ENCODE measurements at places on chromosomes 6 and 20. TPM values are rescaled to one million over a fixed set of nuclear protein-coding genes. Genes with fewer than 3 reads are reported as not detected.

Gene ID4
- 35.2 TPM for total RNA-seq

Gene NOX3
- total RNA-seq = not detected

DNA sequence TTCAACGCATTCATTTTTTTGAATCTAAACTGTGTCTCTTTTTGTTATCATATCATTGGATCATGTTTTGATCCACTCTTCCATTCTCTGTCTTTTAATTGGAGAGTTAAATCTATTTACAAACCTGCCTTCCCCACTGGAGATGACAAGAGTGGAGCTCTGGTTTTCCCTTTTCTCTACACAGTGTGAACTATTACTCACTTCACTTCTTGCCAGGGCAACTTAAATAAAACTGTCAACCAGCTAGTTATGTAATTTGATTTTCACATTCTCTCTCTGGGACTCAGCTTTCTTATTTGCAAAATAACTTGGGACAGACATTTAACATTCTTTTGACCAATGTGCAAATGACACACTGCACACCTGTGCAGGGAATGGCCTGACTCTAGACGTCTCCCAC lies 230.8 kb upstream of the CST7 start:
- DNase-seq = no peak

DNA sequence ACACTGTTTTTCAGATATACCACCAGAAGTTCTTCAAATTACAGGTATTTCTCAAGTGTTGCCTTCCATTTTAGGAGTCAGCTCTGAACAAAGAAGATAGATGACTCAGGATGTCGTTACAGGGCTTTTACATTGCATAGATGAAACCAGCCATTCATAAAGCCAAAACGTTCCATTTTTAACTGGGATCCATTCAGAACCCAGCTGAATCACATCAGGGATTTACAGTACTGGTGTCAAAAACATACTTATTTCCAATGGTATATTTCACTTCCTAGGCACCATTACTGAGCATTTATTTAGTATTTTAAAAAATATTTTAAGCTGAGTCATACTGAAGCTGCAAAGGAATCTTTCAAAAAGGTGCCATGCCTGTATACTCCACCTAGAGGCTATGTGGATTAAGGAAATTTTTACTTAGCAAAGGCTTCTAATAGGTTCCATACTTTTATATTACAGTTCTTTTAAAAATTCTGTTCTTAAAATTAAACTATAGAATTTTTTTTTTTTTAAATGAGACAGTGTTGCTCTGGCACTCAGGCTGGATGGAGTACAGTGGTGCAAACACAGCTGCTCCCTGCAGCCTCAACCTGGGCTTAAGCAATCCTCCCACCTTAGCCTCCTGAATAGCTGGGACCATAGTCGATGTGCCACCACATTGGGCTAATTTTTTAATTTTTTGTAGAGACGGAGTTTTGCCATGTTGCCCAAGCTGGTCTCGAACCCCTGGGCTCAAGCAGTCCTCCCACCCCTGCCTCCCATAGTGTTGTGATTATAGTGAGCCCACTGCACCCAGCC lies 2.6 kb downstream of the ASF1A start:
- DNase-seq = no peak

Gene MOG
- total RNA-seq = not detected

Gene PSORS1C1
- total RNA-seq = 8.2 TPM

DNA sequence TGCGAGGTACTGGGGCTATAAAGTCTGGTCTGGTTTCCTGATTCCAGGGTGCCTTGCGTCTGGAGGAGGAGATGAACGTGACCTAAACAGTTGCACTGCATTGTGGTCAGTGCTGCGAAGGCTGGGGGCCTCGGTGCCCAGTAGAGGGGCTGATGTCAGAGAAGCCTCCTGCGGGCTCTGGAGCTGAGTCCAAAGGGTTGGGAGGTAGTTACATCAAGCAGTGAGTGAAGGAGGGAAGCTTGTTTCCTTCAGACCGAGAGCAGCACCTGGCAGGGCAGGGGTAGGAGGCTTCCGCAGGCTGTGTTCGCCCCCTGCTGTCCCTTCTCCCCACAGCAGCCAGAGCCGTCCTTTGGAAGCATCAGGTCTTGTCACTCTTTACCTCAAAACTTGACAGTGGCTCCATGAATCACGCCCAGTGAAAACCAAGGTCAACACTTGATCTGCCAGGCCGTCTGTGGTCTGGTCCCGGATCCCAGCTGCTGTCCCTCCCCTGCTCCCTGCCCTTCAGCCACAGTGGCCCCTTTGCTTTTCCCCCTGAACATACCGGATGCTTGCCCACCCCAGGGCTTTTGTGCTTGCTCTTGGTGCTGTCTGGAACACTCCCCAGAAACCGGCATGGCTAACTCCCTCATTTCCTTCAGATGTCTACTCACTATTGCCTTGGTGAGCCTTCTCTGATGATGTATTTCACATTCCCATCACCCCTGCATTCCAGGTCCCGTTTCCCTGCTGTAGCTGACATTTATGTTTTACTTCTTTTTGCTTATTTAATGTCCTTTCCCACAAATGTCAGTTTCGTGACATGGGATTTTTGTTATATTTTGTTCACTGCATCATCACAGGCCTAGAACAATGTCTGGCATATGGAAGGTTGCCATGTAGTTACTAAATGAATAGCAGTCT lies 7.0 kb downstream of the DYNLRB1 start:
- DNase-seq = no peak

GRCh38 chr6:25341923-25342619 lies 62.9 kb downstream of the CARMIL1 start:
- DNase-seq = no peak

DNA sequence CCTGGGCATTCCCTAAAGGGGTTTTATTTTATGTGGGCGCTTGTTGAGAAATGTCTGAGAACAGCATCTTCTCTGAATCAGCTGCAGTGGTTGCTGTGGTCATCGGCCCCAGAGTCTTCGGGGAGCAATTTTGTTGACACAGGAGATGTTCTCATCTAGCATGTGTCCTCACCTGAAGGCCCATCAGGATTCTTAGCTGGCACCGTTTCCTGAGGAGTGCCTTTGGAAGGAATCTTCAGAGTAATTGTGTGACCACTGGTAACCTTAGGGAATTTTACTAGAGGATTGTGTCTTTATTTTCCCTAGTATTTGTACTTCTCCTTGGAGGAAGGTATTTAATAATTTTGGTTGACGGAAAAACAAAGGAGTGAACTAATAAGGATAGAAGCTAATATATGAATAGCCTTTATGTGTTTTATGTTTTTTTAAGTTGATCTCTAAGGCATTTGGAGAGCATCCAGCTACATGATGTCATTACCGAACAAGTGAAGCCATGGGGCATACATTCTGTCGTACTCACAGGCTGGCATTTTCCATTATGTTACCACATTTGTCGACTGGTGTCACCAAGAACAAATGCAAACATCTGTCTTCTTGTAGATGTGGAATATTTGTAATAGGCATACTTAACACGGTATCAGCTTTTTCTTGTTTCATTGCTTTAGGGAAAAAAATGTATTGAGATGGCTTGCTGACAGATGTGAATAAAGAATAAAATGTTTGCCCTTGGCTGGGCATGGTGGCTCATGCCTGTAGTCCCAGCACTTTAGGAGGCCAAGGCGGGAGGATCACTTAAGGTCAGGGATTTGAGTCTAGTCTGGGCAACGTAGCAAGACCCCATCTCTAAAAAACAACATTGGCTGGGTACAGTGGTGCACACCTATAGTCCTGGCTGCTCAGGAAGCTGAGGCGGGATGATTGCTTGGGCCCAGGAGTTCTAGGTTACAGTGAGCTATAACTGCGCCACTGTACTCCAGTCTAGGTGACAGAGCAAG lies 41.9 kb downstream of the TULP4 start:
- no peak for DNase-seq

Gene PTCRA
- 5.0 TPM for total RNA-seq

DNA sequence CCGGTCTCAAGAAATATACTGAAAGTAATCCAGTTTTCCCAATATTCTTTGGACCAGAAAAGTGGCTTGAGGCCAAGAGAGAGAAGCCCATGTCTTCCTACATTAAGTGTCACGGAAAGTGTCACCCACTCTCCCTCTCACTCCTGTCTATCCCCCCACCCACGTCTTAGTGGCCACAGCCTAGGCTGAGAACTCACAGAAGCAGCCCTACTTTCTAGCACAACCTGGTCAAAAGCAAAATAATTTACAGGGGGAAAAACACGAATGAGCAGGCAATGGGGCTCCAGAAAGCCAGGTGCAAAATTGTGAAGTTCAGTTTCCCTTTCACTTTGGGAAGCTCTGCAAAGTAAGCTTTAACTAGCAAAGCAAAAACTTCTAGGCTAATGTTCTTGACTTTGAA lies 118.0 kb downstream of the OPRM1 start:
- no peak for DNase-seq

DNA sequence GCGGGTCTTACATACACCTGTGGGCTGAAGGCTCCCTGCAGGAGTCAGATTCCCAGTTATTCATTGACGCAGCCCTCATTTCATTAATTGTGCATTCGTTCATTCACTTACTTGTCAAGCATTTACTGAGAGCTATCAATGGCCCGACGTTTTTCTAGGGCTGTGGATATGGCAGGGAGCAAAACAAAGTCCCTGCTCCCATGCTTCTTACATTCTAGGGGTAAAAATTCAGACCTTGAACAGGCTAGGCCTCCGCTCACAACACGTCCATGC lies 369 bp upstream of the NSFL1C start:
- no peak for DNase-seq

DNA sequence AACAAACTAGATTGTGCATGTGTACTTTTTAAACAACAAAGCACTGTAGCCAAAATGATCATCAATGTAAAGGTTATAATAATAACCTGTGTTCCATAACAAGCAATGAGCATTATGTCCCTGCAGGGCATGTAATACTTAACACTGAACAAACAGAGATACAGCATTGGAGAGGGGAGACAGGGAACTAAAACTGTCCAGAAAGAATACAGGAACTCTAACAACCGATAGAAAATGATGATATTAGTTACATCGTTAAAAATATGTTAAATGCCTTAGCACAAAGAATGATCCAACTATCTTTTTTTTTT lies 80.5 kb downstream of the COL9A1 start:
- no peak for DNase-seq

Gene SNAI1
- 10.6 TPM for total RNA-seq

DNA sequence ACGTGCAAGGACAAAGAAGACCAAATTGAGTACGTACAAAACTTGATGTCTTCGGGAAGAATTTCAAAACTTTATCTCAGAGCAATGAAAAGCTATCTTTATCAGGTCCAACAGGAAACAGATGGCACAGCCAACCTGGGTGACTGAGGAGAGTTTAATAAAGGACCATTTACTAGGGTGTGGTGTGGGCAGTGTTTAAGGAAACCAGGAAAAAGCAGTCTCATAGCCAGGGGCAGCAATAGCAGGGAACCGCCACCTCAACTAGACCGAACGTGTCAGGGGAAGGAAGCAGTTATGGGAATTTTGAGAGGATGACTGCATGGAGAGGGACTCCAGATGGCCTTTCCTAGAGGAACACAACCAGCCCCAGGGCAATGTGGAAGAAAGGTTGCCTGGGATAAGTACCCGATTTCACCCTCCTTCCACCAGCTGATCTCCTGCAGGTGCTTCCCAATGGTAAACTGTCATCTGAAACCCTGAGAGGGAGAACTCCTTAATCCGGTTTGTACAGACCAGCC lies 15.2 kb upstream of the TAAR5 start:
- no peak for DNase-seq

DNA sequence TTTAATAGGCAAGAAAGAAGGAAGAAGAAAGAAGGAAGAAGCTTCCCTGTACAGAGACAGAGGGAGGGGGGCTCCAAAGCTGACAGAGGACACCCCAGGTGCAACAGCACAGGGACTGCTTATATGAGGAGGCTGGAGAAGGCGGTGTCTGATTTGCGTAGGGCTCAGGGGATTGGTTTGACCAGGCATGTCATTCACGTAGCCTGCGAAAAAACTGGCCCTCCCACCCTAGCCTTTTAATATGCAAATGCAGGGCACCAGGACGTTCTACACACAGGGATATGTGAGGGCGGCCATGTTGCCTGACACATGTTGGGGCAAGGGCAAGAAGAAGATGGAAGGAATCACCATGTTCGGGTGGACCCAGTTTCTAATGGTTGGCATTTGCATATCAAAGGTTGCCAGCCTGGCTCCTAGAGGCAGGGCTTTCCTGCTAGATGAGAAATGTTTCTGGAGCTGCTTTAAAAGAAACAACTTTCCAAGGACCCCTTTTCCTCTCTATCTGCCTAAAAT lies 305.4 kb upstream of the CDYL start:
- DNase-seq = no peak

DNA sequence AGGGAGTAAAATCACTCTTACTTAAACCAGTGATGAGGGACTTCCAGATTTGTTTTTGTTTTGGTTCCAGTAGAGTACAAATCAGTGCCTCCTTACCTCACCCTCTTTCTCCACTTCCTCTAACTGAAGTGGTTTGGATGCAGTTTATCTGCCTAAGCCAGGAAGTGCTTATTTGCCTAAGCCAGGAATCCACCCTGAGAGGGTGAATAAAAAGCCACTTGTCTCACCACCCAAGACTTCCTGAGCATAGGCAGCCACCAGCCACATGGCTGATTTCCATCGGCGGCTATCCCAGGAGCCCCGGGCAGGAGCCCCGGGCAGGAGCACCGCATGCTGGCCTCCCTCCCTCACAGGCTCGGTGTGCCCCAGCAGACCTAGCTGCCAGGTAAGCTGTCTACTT lies 12.0 kb downstream of the LRP11 start:
- DNase-seq = peak; percentile 80

Gene CALHM5
- 1.9 TPM for total RNA-seq

Gene FAM162B
- 13.2 TPM for total RNA-seq

DNA sequence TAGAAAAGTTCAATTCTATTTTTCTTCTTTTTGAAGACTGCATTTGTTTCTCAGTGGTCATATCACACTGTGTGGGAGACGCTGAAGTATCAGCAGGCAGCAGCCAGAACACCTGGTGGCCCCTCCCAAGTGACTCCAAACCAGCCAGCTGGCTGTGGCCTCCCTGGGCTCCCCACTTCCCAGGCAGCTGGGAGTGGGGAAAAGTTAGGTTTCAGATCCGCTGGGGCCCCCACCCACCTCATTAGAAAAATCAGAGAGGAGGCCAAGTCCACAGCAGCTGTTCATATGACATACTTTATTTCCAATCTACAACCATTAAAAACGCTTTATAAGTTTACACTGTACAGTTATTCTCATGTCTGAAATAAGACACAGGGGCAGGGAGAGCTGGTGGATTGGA lies 3.6 kb upstream of the DSN1 start:
- no peak for DNase-seq

- no peak for DNase-seq
These were observed 2.8 kb upstream of the CSTL1 start for GRCh38 chr20:23436681-23437080.

DNA sequence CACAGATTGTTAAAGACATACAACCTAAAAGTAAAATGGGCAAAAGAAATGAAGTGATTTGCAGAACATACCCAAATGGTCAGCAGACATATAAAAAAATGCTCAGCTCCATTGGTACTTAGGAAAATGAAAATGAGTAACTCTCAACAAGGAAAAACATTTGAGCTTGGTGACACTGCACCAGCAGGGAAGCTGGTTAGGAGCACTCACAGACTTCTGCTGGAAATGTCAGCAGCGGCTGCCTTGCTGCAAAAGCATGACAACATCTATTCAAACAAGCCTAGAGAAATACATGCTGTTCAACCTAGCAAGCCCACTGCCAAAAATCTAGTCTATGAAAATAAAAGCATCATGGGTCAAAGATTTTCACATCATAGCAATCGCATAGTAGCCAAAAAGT lies 99.0 kb upstream of the FOXQ1 start:
- DNase-seq = no peak

Gene FOXC1
- 4.9 TPM for total RNA-seq

- peak; percentile 65 for DNase-seq
These were observed 608 bp upstream of the EIF2S2 start for GRCh38 chr20:34112600-34113101.

- DNase-seq = no peak
These were observed 40.8 kb upstream of the ZNFX1 start for GRCh38 chr20:49318430-49319207.

All from upper lobe of right lung (tissue), 1 donor.